ENCODE measurements at places on chromosomes 2 and 18.

DNA sequence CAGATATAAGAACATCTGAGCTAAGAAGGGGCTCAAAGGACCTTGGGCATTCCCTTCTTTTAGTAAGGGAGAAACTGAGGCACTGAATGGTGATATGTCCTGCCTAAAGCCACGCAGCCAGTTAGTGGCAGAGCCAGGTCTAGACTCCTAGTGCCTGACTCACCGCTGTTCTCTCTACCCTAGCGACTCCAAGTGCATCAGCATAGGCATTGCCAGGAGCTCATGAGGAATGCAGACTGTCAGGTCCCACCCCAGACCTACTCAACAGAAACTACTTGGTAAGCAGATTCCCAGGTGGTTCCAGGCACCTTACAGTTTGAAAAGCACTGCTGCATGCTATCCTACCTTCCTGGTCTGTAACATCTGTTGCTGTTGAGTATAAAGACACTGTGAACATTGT lies 158.9 kb downstream of the MSH2 start:
- no peak for DNase-seq

DNA sequence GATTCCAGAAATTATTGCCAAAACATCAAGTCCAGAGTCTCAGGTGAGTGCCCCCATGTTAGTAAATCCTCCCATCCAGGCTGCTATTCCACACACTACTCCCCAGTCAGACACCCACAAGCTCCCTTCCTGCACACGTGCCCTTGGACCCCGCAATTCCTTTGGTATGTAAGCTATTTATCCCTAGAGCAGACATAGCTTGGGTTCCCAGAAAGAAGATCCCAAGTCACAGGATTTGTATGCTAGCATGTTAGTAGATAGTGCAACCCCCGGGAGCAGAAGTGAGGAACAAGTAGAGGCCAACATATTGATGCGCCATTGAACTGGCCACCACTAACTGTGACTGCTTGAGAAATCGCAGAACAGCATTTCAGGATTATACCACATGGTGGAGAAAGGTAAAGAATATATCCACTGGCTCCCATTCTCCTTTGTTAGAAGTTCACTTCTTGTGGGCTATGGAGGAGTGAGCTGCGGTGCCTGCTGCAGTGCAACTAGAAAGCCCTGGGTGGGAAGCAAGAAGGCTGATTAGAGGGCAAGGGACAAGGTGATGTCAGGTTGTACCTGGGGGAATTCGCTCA lies 137.5 kb upstream of the CHAC2 start:
- DNase-seq: no peak

GRCh38 chr2:58135861-58136260 lies 89.3 kb downstream of the VRK2 start:
- no peak for DNase-seq

GRCh38 chr2:73013936-73014335 lies 57.6 kb downstream of the SFXN5 start:
- no peak for DNase-seq

- DNase-seq: no peak
These were observed 217.6 kb upstream of the FN1 start for GRCh38 chr2:215653344-215654030.

DNA sequence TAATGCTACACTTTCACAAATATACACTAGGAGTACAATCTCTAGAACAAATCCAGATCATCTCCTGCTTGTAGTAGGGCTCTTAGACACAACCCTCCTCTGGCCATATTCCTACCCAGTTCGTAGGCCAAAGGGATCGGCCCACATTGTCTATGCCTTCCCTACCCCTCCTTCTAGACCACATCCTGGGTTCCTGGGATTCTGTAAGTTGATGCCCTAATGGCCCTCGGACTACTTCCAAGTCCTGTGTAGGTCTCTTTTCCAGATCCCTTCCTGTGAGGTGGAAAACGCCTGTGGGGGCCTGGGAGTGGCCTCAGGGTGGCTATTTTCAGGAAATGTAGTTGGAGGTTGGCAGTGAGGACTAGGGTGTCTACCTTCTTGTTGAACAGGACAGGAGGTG lies 289.7 kb downstream of the ZNF385B start:
- DNase-seq: no peak

- DNase-seq: peak; percentile 7
These were observed 100.5 kb upstream of the VWC2L start for GRCh38 chr2:214310319-214310718.

- no peak for DNase-seq
These were observed 181.7 kb upstream of the SH3BP4 start for GRCh38 chr2:234770031-234770506.

DNA sequence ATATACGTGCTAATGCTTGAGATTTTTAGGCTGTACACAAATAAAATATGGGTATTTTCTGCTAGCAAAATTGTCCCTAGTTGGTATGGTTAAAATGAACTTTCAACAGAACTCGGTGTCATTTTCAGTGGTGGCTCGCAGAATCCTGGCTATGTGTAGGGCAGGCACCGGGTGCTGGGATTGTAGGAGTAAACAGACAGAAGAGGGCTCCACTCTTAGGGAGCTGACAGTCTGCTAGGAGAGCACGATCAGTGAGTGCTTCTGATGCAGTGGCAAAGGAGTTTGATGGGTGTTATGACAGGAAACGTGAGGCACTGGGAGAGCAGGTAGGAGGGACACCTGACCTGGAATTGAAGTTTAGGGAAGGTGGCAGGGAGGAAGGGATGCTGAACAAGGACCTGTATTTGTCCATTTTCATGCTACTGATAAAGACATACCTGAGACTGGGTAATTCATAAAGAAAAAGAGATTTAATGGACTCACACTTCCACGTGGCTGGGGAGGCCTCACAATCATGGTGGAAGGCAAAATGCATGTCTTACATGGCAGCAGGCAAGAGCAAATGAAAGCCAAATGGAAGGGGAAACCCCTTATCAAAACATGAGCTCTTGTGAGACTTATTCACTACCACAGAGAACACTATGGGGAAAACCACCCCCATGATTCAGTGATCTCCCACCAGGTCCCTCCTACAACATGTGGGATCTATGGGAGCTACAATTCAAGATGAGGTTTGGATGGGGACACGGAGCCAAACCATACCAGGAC lies 105.4 kb upstream of the LCLAT1 start:
- no peak for DNase-seq

- DNase-seq: no peak
These were observed 5.2 kb upstream of the ARHGAP28 start for GRCh38 chr18:6724331-6724730.

- DNase-seq: no peak
These were observed 293.8 kb downstream of the PRKCE start for GRCh38 chr2:45945302-45945717.
